ENCODE measurements at places on chromosomes 16 and 17. TPM values are rescaled to one million over a fixed set of nuclear protein-coding genes. Genes with fewer than 3 reads are reported as not detected.

The CA5A gene
- not detected for total RNA-seq

The NPTX1 gene
- total RNA-seq, result 0.11 TPM

The MYL4 gene
- 0.22 TPM for total RNA-seq

The PMP22 gene
- total RNA-seq, result 189 TPM

Measured in articular chondrocyte of knee joint (primary cell).